ENCODE measurements at places on chromosomes 6 and 20.

- DNase-seq, result no peak
Observed at GRCh38 chr20:4064144-4064909, 49.0 kb upstream of the RNF24 start.

- no peak for DNase-seq
Observed at GRCh38 chr6:162178666-162179065, 548.9 kb downstream of the PRKN start.

DNA sequence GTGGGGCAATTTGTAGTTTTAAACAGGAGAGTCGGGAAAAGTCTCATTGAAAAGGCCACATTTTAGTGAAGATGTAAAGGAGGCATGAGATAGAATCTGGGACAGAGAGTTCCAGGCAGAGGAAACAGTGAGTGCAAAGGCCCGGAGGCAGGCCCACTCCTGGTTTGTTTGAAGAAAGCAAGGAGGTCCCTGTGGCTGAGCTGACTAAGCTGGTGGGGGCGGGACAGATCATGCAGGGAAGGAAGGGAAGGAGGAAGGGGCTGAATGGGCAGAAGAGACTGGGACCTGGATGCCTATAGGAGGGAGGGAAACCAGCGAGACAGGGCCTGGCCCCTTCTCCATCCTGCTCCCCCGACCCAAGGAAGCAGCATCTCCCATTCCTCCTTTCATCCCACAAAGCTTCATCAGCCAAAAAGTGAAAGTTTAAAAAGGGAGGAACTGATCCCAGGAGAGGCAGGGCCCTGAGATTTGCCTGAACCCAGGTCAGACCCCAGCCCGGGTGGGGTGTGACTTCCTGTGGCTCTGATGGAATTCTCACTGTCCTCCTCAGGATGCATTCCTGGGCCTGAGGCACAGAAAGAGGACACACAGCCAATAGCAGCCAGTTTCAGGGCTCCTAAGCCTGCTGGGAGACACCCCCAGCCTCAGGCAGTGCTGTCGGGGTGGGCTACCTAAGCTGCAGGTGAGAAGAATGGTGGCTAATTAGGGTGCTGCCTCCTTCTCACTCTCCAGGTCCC, 54.2 kb upstream of the SIRPA start:
- no peak for DNase-seq

DNA sequence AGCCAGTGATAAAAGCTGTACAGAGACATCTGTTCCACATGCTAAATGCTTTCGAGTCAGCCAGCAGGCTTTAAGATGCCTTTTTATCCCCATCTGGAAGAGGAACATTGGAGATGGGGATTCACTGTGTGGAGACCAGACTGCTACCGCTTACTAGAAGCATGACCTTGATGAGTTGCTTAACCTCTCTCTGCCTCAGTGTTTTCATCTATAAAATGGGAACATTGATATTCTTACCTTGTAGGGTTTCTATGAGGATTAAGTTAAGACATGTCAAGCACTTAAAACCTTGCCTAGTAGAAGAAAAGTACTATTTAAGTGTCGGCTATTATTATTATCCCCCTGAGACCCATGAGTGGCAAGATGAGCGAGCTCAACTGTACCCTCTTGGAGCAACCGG, 165.3 kb upstream of the SNX9 start:
- DNase-seq, result no peak

GRCh38 chr6:148709577-148709976, 37.3 kb upstream of the UST start:
- no peak for DNase-seq

- no peak for DNase-seq
Observed at GRCh38 chr6:100103194-100103593, 109.2 kb upstream of the MCHR2 start.
